ENCODE measurements at places on chromosomes 4 and X.

DNA sequence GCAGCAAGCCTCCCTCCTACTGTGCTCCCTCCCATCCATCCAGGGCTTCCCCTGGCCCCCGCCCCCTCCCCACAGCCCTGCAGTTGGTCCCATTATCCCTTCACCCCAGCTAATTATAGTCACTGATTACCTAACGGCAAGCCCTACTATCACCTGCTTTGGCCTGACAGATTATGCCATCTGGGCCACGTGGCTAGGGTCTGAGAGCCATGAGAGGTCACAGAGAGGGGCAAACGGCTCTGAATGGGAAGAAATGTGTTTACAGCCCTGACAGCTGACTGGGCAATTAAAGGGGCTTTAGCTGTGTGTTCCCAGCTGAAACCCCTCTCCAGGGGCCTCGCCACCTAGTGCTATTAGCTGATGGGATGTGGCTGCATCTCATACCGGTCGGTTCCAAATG, 134.4 kb upstream of the CPEB2 start:
- DNase-seq = no peak

- DNase-seq = peak; percentile 40
These were observed 1.6 kb downstream of the FAT4 start for GRCh38 chr4:125316401-125316790.

DNA sequence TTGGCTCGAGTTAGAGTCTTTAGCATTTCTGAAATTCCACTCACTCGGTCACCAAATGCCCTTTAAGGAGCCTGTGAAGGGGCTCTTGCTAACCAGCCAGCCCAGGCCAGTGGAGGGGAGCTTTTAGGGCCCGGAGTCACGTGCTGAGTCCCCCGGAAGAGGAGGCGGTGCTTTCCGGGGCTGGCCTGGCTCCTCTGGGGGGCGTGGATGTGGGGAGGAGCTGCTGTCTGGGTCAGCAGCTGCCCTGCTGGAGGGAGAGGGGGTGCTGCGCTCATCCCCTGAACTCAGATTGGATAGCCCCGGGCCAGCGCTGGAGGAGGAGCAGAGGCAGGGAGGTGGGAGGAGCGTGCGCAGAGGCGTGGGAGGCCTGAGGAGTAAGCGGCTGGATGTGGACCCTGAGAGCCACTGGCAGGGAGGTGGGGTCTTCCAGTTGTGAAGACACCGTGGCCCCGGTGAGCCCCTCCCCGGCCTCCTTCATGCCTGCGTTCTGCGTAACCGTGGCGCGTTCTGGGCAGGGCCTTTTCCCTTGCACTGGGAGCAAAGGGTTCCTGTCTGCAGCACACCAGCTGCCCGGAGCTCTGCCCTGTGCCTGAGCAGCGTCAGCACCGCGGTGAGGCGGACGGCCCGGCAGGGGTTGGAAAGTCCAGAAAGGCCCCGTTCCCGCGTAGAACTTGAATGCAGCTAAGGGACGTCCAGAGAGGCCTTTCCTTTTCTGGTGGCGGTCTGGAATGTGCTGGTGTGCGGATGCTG, 19.7 kb downstream of the MAEA start:
- peak; percentile 99 for DNase-seq

GRCh38 chrX:147920161-147920666, 8.5 kb downstream of the FMR1 start:
- no peak for DNase-seq

GRCh38 chr4:6727081-6727942, 11.3 kb downstream of the BLOC1S4 start:
- DNase-seq = no peak

DNA sequence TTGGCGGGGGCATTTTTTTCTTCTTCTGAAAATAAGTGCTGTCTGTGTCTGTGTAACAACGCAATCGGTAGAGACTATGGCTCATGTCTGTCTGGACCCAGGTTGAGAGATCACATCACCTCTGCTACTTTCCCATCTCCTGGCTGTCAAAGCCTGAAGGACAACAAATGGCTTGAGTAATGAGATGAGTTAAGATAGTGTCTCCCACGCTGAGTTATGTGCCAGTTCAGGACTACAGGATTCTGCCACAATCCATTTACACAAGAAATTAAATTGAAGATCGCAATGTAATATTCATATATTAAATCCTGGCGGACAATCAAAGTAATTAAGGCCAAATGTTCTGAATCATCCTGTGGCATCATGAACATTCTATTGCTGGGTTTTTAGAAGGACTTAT, 16.5 kb upstream of the ARHGAP36 start:
- DNase-seq = no peak

DNA sequence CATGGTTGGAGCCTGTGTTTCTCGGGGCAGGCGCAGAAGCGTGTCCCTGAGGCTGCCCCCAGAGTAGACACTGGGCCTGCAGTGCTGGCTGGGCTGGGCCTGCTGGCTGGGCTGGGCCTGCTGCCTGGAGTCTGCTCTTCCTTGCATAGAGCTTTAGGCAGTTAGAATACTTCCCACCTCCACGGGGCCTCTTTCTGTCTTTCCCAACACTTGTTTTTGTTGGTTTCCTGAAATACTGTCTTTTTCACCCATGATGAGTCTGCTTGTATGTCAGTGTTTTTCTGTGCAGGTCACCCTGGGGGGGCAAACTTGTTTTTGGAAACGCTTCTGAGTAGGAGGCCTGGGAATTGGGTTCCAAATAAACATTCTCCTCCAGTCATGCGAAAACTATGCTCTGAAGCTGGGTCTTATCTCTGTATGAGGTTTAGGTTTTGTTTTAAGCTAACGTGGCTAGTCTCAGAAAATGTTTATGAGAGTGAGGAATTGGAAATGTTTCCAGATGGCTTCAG, 32.2 kb downstream of the TRMT44 start:
- peak; percentile 97 for DNase-seq
